ENCODE measurements at places on chromosomes 6 and 20.

GRCh38 chr6:32371229-32371628 lies 474 bp downstream of the TSBP1 start:
- DNase-seq = no peak

- no peak for DNase-seq
These were observed 26.5 kb downstream of the LCA5 start for GRCh38 chr6:79510707-79511106.

DNA sequence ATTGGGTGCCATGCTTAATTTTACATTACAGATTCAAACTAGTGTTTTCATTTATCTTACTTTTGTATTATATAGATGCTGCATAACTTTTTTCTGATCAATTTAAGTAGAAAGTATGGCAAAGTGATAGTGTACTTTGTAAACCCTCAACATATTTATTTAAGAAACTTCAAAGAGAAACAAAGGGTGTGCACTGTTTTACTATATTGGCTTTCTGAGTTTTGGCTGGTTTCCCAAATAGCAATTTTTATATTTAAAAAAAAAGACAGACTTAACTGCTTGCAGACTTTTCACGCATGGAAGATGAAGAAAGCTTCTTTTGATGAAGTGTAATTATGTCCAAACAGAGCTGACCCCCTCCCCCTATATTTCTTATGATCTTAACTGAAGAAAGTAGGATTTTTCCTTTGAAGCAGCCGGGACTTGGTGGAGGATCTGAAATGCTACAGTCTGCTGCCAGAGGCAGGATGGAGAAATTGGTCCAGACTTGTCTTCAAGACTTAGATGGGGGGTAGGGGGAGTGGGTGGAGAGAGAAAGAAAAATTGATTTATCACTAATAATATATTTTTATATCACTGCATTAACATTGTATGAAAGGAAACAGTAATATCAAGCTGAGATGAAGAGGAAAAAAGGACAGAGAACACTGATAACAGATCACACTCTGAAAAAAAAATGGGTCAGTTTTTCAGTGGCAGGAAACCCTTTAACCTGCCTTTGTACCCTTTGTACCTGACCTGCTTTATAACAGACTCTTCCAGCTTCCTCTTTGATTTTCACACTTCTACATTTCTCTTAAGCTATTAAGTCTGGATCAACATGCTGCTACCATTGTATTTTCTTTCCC lies 56.0 kb upstream of the SUPT3H start:
- DNase-seq = peak; percentile 21

GRCh38 chr6:161207200-161207599 lies 66.7 kb downstream of the AGPAT4 start:
- DNase-seq = no peak

GRCh38 chr6:74137911-74138310 lies 441.9 kb downstream of the CD109 start:
- DNase-seq = peak; percentile 30

DNA sequence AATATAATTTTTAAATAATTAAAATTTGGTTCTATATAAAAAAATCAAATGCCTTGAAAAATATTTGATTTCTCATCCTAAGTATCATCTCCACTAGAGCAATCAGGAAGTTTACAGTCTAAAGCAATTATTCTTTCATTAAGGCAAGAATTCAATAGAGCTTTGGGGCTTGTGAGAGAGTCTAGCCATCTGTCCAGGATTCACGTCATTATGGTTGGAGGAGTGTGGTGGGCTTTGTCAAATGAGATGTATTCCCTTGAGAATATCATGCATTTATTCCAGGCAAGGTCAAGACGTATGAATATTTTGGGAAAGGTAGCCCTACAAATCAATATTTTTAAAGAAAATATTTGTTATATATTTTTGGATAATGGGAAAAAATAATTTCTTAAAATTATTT lies 132.4 kb downstream of the ELOVL4 start:
- DNase-seq = no peak

Data from DMS53 (cell line).